ENCODE measurements at places on chromosomes 12 and 14.
A peak's percentile ranks its signal among the peaks of the same experiment; 100 is the strongest.

GRCh38 chr14:21106176-21106497, 5.3 kb downstream of the TMEM253 start:
- H3K27ac ChIP-seq = no peak overlapping the region
- no peaks in the 10 kb centered on the region for H3K27me3 ChIP-seq
- DNase-seq = no peak

DNA sequence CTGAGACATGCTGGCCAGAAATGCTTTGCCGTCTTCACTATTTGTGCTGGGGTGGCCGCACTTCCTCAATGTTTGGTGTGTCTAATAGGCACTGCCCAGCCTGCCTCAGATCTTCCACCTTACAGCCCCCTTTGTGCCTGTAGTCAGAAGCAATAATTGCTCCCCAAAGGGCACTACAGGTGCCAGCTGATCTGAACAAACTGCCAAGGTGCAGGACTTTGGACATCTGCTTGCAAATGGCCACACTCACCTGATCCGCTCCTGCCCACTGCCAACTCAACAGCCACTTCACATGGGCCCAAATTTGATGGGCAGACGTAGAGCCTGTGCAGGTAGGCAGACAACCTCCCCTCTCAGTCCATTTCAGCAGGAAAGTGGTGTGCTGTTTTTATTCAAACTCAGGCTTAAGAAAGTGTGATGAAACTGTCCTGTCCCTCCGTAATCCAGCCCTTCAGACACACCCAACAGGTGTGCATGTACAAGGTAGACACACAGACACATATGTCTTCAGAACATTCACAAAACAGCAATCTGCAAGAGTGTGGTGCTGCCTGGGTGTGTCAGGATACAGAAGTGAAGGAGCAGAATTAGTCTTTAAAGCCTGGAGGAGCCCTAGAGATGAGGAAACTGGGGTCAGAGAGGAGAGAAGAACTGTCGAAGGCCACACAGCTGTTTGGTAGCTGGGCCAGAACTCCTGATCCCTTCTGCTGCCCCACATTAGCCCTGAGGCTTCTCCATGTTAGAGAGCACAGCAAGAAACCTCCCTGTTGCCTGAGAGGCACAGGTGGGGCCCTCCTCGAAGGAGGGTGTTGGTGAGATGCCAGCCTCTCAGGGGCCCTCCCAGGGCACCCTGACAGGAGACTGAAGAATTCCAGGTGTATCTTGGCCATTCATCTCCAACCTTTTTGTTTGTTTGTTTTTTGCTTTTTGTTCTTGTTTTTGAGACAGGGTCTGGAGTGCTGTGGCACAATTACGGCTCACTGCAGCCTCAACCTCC, 4.4 kb upstream of the KRT75 start:
- peaks cover 9% of the 10 kb centered on the region for H3K27me3 ChIP-seq
- no peak for DNase-seq
- H3K27ac ChIP-seq = no peak overlapping the region
- no peaks in the 10 kb centered on the region for H3K36me3 ChIP-seq
- no peak overlapping the region for H3K4me3 ChIP-seq

DNA sequence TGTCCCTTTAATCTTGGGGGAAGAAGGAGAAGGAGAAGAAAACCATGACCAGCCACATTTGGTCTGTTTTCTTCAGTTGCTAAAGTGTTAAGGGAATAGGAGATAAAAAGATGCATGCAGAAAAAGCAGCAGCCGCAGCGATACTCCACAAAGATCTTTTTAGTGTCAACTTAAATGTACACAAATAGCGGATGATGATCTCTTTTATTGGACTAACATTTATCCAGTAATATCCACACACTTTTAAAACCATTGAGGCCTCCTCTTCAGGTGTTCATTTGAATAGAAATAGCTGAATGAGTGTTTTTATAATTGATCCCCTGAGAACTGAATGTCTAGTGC, 83.5 kb downstream of the PAPOLA start:
- H3K4me3 ChIP-seq = no peak overlapping the region
- no peak overlapping the region for H3K27ac ChIP-seq
- H3K36me3 ChIP-seq = no peaks in the 10 kb centered on the region
- H3K4me1 ChIP-seq = no peaks in the 10 kb centered on the region
- DNase-seq = no peak

DNA sequence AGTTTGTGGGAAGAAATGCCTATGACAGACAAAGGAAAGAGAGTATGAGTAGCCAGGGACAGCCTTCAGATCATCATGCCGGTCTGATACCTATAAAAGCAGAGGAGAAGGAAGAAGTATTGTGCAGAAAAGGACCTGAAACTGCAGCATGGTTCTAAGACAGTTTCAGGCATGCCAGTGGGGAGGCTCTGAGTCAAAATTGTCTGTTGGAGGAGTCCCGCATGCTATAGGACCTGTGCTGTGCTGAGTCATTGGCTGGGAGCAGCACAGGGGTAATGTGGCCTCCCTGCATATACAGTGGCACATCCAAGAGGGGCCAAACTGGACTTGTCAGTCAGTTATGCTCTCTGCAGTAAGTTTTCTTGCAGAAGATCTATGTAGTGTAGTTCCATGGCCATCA, 40.7 kb downstream of the NEUROD4 start:
- H3K36me3 ChIP-seq = no peaks in the 10 kb centered on the region
- H3K4me3 ChIP-seq = no peak overlapping the region
- DNase-seq = peak; percentile 68

DNA sequence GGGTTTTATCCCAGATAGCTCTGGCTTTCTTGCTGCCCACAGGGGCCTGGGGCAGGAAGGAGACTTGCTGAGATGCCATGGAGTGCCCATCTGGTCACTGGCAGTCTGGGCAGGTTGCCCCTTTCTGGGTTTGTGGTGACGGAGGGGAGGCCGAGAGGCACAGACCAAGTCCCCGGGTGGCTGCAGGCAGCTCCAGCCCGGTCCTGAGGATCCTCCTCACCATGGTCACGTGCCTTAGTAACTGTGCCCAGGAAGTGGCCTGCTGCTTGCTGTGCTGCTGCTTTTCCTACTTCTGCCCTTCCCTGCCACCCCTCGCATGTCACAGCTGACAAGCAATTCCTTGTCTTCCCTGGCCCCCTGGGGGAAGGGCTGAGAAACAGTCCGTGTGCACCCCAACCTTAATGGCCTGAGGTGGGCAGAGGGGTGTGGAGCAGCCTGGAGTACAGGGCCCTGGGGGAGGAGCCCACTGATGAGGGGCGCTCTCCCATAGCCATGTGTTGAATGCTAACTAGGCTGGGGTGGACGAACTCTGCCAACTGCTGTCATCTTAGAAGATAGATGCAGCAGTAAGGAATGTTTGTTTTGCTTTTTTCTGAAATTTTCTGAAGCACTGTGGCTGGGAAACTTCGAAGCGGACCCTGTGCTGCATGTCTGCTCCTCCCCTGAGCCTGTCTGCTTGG, 54.9 kb upstream of the SRSF5 start:
- peaks cover 57% of the 10 kb centered on the region for H3K4me1 ChIP-seq
- peaks cover 61% of the 10 kb centered on the region for H3K36me3 ChIP-seq
- H3K4me3 ChIP-seq = no peak overlapping the region

Data from T-helper 2 cell treated with Interferon-gamma antibody and Interleukin-4, amounts not matched to agents 5 μg/mL and 100 μg/mL, for 36 hours (primary cell).